ENCODE measurements at places on chromosomes 12 and 14.

DNA sequence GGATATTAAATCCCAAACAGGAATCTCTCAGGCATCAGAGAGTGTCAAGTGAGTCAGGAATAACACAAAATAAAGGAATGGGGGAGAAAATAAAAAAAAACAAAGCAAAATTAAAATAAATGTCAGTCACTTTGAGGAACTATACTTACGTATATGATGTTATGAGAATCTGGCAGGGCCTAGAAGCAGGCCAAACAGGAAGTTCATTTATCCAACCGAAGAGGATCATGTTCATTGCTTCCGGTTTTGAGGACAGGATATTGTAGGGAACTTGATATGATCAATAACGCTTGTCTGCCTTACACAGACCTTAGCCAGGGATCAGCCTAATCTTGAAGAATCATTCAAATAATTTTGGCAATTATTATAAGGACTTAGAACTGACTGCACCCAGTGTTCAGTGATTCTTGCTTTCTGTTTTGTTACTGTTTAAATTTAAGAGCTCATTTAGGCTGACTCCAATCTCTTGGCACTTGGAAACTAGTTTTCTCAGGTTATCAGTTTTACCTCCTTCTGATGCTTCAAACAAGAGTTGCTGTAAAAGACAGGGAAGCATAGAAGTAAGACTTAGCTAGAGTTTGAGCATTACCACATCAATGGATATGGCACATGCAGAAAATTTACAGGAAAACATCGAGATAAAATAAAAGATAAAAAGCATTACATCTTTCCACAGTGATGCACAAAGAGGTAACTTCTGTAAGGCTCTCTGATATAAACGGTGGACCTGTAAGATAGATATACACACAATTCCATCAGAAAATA, 53.4 kb downstream of the ZFC3H1 start:
- DNase-seq = no peak

GRCh38 chr14:55382483-55382882, 29.1 kb downstream of the ATG14 start:
- no peak for DNase-seq

- peak; percentile 47 for DNase-seq
These were observed 69.2 kb downstream of the NOVA1 start for GRCh38 chr14:26528415-26529182.

DNA sequence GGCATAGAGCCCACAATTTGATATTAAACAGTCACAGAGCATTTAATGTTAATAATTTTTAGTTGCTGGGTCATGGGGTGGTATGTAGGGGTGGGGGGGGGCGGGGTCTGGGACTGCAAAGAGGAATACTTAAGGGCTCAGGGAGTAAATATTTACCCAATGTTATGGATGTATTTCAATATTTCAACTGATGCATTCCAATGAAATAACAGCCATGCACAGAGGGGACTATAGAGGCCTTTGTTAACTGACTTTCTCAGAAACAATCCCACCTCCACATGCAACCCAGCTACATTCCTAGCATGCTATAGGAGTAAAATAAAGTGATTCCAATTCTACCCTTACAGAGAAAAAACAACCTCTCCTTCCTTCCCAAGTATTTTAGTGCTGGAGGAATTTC, 7.9 kb upstream of the BBS10 start:
- no peak for DNase-seq

DNA sequence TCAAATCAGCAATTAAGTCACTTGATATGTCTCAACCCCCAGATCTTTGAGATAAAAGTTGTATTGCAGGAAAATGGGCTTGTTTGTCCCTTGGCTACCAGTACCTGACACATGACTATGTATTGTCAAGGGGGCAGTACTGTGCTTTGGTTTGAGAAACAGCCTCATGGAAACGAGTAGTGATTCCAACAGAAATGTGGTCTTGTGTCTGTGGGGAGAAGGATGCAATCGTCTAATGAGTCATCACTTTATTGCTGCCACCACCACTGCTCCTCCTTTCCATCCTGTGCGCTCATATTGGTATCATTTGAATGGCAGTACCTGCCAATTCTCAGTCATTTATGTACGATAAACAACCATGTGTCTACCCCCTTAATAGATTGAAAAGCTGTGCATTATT, 72.8 kb upstream of the ARHGAP5 start:
- DNase-seq = peak; percentile 78

DNA sequence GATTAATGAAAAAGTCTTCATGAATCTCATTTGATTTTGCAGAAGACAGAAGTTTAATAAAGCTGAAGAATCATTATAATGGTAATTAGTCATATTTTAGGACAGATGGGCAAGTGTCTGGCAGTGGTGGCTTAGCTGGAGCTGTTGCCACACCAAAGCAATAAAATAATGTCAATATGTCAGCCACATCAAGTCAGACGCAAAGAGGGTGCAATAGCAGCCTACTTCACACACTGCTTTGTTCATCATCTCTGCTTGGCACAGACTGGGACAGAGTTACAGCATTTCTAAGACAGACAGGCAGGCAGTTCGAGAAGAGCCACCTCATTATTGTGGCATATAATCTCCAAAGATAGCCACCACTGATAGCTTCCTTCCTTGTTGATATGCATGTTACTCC, 16.9 kb upstream of the KRR1 start:
- DNase-seq = no peak

DNA sequence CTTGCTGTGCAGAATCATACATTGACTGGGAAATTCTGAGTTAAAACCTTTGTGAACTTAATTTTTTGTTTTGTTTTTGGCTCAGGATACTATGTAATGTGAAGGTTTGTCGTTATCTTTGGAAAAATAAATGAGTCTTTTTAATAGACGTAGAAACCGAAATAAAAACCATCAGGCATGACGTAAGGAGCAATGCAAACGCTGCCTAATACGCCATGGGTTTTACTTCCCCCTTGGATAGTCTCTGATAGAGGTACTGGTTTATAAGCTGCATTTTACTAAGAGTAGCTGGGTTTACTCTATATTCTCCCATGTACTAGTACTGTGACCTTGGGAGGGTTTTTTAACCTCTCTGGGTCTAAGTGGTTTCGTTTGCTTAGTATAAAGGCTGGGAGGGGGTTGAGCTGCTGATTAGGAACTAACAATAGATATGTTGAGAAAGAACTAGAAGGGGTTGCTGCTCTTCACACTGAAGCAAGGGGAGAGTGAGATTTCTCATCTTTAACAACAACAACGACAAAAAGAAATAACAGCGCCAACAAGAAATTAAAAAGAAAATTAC, 66.8 kb upstream of the SLCO1C1 start:
- DNase-seq = no peak

- no peak for DNase-seq
These were observed 157.6 kb downstream of the PAH start for GRCh38 chr12:102759466-102759865.

DNA sequence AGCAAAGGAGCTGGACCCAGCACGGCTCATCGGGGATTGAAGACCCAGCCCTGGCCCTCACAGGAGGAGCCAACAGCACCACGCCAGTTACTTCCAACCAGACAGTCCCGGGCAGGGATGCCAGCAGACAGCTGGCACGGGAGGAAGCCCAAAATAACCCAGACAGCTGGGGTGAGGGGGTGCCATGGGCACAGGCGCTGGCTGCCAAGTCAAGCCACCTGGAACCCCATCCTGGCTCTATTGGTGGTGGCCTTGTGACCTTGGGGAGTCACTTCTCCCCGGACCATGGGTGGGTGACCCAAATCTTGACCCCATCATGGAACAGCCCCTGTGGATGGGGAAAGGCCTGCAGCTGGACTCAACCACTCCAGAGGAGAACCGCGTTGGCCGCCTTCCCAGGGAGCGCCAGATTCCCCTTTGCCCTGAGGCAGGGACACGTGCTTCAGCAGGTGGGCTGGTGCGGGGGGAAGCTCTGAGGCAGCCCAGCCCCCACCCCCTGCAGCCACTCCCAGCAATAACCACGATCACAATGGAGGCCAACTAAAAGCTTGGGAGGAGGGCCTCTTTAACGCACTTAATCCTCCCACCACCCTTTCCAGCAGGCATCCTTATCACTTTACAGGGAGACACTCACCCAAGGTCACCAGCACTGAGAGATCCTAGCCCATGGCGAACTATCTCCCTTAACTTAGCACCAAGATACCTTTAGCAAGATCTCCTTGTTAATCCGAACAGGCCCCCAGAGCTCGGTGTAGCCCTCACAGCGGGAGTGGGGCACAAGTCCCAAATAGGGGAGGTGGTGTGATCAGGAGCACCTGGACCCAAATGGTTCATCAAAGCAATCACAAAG, 4.7 kb upstream of the RHOF start:
- DNase-seq = no peak

- no peak for DNase-seq
These were observed 11.1 kb downstream of the ERP27 start for GRCh38 chr12:14927267-14927666.

- DNase-seq = no peak
These were observed 102.3 kb downstream of the RERG start for GRCh38 chr12:15118955-15119354.

DNA sequence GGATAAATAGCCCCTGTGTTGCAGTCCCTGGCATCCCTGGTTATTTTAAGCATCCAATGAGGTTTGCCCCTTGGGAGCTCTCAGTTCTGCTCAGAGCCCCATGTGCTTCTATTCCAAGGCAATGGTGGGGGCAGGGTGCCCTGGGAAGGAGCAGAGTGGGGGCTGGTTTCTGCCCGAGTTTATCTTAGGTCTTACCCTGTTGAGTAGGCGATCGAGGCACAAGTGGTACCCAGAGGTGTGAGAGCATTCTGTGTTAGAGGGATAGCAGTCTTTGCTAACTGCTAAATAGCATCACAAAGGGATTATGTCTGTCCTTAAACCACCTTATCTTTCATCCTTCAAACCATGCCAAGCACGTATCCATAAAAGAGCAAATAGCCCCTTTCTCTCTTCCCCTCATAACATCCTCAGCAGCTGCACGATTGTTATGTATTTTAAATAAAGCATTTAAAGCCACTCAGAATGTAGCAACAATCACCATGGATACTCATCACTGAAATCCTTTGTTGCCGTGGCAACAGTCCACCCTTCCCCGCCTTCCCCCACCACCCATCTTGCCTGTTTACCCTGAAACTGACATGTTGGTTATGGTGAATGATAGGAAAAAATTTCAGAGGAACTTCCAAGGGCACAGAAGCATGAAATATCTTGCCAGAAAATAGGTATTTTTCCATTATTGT, 139.3 kb downstream of the PTPN11 start:
- no peak for DNase-seq

DNA sequence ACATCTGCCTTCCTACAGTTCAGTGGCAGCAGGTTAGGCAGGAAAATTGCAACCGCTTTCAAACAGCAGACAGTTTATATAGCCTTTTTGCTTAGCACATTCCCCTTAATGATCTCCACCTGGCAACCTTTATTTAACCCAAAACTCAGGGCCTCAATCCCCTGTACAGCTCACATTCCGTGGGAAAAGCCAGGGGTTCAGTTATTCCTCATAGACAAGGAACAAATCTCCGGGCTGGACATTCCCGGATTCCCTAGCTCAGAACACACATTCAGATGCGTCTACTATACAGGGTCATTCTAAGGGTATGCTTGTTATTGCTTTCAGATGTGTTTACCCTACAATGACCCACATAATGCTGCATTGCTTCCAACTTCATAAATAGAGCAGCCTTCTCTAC, 73.8 kb upstream of the DCN start:
- DNase-seq = no peak

GRCh38 chr12:2152134-2152533, 99.3 kb downstream of the CACNA1C start:
- no peak for DNase-seq

- DNase-seq = no peak
These were observed 9.7 kb upstream of the WSB2 start for GRCh38 chr12:118070650-118071049.

GRCh38 chr12:62957233-62957953, 22.4 kb upstream of the PPM1H start:
- no peak for DNase-seq

DNA sequence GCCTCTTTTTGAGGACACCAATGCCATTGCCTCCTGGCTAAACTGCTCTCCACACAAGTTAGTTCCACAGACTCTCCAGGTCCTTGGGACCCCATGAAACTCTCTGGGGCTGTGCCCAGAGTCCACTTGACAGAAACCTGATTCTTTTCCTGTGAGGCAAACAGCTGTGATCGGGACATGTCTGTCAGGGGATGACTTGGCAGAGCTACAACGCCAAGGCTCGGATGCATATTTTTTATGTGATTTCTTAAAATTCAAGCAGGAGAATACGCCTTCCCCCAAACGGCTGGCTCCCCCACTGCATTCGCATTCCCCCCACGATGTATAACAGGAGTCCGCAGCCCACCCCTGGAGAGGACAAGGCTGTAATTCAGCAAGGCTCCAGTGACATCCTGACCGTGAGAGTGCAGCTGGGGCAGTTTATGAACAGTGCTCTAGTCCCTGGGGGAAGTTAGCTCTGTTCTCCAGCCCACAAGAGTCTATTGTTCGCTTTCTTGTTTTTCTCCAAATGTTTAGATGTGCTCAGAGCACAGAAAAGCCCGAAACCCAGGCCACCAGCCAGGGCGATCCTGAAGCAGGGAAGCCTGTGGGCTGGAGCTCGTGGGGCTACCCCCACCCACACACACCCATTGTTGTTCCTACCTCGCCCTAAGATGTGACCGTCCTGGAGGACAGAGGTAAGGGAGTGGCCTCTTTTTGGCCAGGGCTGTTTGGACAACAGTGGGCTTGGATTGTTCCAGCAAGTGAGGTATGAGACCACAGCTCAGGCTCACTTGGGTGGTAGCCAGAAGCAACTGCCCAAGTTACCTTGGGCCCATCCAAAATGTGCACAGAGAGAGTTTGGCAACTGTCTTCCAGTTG, 159.5 kb downstream of the ZFP36L1 start:
- peak; percentile 41 for DNase-seq

- no peak for DNase-seq
These were observed 2.2 kb downstream of the PRMT8 start for GRCh38 chr12:3493043-3493858.

GRCh38 chr14:57575482-57575881, 81.8 kb upstream of the CCDC198 start:
- no peak for DNase-seq

DNA sequence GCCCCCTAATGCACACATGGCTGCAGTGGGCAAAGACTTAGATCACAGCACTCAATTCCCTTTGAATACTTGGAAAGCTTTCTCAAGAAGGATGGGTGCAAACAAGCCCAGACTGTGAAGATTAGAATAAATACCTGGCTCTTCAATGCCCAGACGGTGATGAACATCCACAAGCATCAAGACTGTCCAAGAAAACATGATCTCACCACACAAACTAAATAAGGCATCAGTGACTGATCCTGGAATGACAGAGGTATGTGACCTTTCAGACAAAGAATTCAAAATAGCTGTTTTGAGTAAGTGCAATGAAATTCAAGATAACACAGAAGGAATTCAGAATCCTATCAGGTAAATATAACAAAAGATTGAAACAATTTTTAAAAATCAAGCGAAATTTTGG, 43.8 kb upstream of the ZDHHC17 start:
- peak; percentile 19 for DNase-seq

GRCh38 chr12:81080431-81080983, 2.6 kb downstream of the ACSS3 start:
- peak; percentile 16 for DNase-seq

DNA sequence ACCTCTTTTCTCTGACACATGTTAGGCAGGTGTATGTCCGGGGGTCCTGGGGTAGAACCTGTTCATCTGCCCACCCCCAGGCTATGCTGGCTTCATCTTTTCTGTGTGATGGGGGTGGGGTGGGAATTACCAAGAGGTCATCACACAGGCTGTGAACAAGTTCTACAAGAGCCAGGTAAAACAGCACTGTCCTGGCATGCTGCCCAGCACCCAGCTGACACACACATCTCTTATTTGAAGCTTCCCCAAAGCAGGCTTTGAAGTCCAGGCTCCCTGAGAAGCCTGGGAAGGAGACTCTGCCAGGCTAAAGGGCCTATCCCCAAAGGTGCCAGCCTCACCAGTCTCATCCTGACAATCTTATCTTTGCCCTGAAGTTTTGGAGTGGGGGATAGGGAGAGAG, 141.1 kb downstream of the ALG10 start:
- no peak for DNase-seq

Measured in AG20443 (cell line).